ENCODE measurements at places on chromosomes 6 and 20.

DNA sequence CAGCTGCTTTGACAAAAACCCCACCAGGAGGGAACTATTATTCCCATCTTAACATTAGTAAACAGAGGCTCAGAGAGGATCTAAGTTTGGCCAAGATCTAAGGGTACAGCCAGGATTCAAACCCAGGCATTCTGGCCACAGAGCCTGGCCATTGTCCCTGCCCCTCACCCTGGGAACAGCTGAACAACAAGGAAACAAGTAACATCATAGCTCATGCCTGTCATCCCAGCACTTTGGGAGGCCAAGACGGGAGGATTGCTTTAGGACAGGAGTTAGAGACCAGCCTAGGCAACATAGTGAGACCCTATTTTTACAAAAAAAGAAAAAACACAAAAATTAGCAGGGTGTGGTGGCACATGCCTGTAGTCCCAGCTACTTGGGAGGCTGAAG is 27.5 kb downstream of the TOX2 start:
- no peak for DNase-seq

GRCh38 chr6:112581015-112581414 is 233.9 kb downstream of the RFPL4B start:
- no peak for DNase-seq

DNA sequence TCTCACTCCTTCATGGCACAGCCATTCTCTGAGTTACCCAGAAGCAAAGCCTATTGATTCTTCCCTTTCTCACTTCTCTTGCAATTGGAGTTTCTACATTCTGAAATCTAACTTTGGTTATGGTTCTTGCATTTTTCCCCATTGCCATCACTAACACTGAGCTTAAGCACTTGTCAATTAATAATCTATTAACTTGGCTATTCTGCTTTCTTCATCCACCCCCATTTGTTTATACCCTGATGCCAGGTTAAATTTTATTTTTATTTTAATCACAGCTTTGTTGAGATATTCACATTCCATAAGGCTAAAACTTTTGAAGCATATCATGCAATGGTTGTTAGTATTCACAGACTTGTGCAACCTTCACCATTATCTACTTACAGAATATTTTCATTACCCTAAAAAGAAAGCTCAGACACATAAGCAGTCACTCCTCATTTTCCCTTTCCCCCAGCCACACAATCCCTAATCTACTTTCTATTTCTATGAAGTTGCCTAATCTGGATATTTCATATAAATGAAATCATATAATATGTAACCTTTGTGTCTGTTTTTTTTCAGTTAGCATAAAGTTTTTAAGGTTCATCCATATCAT is 222.3 kb downstream of the UBE3D start:
- DNase-seq, result no peak

GRCh38 chr6:45653117-45653883 is 275.6 kb upstream of the SUPT3H start:
- DNase-seq, result no peak

DNA sequence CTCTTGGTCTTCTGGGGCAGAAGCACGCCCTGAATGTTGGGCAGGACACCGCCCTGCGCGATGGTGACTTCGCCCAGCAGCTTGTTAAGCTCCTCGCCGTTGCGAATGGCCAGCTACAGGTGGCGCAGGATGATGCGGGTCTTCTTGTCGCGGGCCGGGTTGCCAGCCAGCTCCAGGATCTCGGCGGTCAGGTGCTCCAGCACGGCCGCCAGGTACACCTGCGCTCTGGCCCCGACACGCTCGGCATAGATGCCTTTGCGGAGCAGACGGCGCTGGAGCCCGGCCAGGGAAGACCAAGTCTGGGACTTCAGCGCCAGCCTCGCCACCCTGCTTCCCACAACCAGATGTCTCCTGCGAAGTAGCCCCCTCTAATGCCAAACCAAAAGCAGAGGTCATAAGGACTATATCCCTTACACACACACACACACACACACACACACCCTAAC is 8.0 kb upstream of the SLC17A3 start:
- no peak for DNase-seq

GRCh38 chr20:48405909-48406308 is 421.9 kb downstream of the PREX1 start:
- DNase-seq, result no peak

DNA sequence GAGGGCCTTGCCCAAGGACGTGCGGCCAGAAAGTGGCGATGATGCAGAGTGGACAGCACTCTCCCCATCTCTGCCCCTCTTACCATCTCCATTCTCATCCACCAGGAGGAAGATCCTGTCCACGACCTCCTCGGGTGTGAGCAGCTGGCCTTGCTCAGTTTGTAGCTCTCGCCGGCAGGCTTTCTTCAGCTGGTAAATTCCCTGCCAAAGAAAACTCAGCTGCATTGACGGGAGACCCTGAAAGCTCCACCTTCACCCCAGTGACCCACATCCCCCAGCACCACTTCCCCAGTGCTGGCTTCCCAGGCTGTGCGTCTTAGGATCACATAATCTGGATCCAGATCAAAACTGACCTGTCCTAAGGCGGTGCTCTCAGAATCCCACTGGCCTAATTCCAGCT is 9.2 kb downstream of the GUCA1B start:
- DNase-seq, result no peak

DNA sequence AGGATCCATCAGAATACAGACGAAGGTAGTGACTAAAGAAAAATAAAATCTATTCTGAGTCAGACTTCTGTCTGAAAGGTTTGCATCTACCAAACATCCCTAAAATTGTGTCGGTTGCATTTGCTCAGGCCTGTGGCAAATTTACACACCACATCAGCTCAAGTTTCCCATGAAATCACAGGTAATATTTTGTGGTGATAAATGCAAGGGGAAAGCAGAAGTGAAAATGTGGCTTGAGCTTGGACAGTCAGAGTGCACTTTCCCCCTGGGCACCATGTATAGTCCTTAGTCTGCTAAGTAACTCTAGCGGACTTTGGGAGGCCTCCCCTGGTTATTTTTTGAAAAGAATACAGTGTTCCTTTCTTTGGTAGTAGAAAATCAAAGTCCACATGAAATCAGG is 159.1 kb downstream of the PKHD1 start:
- DNase-seq, result no peak

GRCh38 chr20:9119776-9120175 is 50.9 kb downstream of the PLCB4 start:
- DNase-seq, result peak; percentile 55

DNA sequence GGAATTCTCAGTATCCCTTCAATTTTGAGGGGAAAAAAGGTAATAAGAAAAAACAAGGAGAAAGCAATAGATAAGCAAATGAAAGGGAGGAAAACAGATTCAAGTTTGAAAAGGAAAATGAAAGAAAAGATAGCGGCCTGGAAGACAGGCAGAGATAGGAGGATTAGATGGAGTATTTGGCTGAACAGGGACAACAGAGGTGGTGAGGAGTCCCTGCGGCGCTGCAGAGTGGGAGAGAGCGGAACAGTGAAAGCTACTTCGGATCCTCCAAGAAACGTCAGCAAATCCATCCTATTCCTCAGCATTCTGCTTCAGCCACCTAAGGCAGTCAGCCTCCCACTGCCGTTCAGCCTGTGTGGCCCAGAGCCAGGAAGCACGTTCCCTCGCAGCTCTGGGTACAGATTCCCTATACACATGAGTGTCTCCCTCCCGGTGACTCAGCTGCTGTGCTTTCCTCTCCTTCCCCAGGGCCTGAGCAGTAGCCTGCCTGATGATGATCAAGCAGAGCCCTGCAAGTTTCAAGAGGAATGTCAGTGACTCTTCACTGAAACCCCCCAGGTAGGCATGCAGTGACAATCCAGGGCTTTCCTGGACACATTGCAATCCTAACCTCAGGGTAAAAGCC is 43.4 kb upstream of the CDYL start:
- peak; percentile 71 for DNase-seq

Data from retinal pigment epithelial cell (primary cell).